RWPE2 (cell line): ENCODE measurements at places on chromosomes 4 and X.

GRCh38 chr4:94298725-94299252 lies 43.8 kb downstream of the HPGDS start:
- no peak for DNase-seq

- DNase-seq, result no peak
Observed at GRCh38 chr4:62161446-62161845, 961.3 kb downstream of the ADGRL3 start.

DNA sequence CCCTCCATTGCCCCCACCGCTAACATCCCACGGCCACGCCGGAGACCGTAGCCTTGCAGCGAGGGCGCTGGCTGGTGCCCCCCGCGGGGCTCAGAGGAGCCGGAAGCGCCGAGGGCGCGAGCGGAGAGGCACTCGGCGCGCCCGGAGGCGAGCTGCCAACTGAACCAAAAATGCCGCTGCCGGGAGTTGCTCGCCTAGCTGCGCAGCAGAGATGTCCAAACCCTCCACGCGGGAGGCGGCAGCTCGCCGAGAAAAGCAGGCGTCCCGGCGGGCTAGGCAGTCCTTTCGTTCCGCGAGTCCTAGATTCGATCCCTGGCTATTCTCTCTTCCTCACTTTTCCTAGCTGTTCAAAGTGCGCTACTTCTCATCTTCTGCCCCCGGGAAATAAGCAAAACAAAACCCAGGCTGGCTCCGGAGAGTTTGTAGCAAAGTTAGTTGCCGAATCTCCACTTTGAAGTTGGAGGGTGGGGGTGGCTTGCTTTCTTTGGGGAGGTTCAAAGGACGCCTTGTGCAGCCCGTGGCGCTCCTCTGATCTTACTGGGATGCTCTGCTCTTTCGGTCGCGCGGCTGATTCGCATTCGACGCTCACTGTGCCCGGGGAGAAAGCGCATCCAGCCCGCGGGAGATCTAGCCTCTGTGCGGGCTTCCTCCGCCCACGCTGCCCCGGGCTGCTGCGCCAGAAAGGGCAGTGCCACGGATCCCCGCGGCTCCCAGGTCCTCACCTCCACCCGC lies 723 bp downstream of the NKX6-1 start:
- DNase-seq, result no peak

GRCh38 chr4:179582164-179582905 lies 2140.1 kb upstream of the AGA start:
- DNase-seq, result no peak

DNA sequence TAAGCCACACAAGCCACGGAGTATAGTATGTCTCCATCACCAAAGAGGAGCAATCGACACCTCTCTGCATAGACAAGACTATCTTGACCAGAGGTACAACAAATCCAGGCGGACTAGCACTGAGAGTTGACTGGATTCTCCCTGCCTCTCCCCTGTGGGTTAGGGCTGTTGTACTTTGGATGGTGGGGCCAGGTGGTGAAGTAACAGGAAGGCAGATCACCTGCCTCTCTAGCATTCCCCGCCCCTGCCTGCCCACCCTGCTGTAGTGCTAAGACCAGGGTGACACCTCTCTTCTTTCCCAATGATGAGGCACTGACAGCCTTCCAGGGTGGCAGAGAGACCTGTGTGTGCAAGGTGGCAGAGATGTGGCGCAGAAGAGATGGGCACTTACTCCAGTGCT lies 47.5 kb upstream of the TRIM2 start:
- DNase-seq, result no peak

DNA sequence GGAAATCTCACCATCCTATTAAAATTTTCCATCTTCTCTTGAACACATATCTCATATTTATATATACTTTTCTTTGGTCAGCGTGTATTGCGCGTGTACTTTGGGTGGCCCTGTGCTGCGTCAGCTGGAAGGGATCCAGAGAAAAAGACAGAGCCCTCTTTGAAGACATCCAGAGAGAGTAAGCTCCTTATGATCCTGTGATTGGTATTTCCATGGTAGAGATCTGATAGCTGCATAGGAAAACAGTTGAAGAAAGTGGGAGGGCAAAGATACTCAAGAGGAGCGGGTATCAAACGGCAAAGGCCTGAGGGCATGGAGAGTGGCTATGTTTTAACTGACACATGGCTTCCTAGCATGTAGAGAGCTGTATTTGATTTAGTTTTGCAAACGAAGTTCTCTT lies 4.4 kb upstream of the HPGD start:
- no peak for DNase-seq

DNA sequence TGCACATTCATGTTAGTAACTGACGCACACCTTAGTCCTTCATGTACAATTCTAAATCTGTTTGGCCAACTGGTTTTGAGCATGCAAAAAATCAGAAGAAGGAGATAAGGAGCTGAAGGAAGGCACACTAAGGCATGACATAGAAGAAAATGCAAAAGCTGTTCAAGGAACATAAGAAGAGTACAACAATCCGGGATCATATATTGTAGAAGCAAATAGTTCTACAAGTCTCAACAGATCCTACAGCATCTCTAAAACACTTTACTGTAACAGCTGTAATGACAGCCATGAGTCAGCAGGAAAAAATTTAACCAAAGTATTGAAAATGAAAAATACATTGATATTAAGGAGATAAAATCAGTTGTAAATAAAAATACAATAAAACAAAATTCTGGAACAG lies 57.7 kb downstream of the KLHL13 start:
- no peak for DNase-seq

- no peak for DNase-seq
Observed at GRCh38 chr4:111433441-111433840, 711.8 kb upstream of the FAM241A start.

DNA sequence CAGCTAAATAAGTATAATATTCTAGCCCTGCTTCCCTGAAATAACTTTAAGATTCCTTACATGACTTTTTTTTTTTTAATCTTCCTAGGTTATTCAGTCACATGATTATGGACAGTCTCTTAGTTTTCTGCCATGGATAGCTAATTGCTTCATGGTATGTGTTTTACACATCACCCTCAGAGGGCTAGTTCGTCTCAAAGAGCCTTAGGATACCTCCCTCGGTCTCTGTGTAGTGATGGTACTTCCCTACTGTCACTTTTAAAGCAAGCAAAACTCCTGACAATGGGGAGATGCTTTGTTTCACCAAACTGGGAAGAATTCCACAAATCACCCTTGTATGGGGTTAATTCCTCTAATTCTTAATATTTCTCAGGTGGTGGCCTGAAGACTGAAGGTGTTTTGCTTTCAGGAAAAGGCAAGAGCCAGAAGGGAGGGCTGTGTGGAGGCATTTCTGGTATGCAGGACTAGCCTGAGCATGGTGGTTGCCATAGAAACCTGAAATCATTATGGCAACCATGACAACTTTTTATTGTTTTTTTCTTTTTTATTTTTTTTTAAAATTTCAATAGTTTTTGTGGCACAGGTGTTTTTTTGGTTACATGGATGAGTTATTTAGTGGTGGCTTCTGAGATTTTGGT lies 70.4 kb downstream of the BEX3 start:
- peak; percentile 55 for DNase-seq

GRCh38 chr4:128294464-128294863 lies 6.9 kb upstream of the PGRMC2 start:
- DNase-seq, result no peak

GRCh38 chr4:182577411-182577810 lies 334.2 kb downstream of the TENM3 start:
- DNase-seq, result no peak

DNA sequence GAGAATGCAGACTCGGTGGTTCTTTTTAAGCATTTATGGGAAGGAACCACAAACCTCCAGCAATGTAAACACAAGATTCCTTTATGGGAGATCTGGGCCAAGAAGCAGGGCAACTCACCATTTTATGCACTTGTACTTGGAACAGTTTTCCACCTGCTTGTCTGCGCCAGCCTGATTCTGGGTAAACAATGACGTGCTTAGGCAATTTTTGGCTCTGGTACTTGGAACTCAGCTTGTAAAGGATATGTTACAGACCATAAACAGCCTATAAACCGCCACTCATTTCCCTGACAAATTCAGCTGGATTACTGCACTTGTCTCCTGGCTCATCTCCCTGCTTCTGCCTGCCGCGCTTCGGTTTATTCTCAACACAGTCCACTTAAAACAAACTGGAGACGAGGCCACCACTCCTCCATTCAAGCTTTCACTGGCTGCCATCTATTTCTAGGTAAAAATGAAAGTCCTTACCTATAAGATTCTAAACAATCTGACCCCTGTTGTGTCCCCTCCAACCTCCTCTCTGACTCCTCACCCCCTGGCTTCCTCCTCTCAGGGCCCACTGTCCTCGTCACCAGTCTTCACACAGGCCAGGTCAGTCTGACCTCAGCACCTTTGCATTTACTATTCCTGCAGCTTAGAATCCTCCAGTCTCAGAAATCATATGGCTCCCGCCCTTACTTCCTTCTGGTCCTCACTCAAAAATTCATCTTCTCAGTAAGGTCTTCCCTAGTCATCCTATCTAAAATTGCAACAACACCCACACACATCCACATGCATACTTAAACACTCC lies 205.9 kb upstream of the GALNT7 start:
- DNase-seq, result no peak

DNA sequence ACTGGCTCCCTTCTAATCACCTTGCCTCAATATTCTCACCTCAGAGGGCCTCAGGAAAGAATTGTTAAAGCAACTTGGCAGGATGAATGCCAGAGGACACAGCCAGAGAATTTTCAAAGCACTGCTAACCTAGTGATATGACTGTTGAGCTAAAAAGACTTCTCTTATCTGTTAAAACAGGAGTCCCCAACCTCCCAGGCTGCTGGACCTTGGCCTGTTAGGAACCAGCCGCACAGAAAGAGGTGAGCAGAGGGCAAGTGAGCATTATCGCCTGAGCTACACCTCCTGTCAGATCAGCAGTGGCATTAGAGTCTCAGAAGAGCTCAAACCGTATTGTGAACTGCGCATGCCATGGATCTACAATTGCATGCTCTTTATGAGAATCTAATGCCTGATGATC lies 1.7 kb upstream of the KCNE5 start:
- no peak for DNase-seq

GRCh38 chrX:11575332-11575731 lies 90.4 kb downstream of the ARHGAP6 start:
- DNase-seq, result no peak

GRCh38 chrX:115413246-115413878 lies 123.8 kb downstream of the LUZP4 start:
- DNase-seq, result no peak

- no peak for DNase-seq
Observed at GRCh38 chr4:94378047-94378446, 35.4 kb upstream of the HPGDS start.

GRCh38 chr4:67550451-67550850 lies 5.1 kb upstream of the CENPC start:
- no peak for DNase-seq
